KBM-7 (cell line): ENCODE measurements at places on chromosomes 7 and 10.

- DNase-seq: no peak
These were observed 182.8 kb upstream of the DGKB start for GRCh38 chr7:15085366-15085765.

- DNase-seq: no peak
These were observed 269.6 kb downstream of the MDFIC start for GRCh38 chr7:115191526-115191925.

- DNase-seq: no peak
These were observed 19.2 kb downstream of the YKT6 start for GRCh38 chr7:44220046-44220357.

DNA sequence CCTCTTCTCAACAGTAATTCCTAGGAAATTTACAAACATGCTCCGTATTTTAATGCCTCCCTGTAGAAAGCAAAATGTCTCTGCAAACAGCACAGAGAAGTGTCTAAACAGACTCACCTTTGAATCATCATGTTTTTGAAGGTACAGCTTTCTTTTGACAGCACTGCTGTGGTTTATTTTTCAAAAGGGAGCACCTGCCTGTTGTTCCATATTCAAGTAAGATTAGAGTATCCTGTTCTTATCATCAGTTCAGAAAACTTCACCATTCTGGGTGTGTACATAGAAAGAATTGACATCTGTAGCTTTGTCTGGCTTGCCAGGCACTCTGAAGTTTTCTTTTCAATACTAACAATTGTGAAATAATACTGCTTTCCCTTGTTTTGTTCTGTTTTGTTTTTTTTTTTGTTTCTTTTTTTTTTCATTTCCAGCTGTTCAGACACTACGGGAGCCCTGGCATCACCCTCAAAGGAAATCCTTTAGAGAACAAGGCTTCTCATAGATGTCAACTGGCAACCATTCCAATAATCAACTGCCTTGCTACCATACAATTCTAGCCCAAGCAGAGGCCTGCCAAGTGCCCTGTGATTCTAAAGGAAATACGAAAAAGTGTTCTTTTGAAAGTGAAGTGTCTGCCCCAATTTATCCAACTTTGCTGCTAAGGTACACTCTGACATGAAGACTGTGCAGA lies 275.9 kb downstream of the PRPF18 start:
- no peak for DNase-seq

DNA sequence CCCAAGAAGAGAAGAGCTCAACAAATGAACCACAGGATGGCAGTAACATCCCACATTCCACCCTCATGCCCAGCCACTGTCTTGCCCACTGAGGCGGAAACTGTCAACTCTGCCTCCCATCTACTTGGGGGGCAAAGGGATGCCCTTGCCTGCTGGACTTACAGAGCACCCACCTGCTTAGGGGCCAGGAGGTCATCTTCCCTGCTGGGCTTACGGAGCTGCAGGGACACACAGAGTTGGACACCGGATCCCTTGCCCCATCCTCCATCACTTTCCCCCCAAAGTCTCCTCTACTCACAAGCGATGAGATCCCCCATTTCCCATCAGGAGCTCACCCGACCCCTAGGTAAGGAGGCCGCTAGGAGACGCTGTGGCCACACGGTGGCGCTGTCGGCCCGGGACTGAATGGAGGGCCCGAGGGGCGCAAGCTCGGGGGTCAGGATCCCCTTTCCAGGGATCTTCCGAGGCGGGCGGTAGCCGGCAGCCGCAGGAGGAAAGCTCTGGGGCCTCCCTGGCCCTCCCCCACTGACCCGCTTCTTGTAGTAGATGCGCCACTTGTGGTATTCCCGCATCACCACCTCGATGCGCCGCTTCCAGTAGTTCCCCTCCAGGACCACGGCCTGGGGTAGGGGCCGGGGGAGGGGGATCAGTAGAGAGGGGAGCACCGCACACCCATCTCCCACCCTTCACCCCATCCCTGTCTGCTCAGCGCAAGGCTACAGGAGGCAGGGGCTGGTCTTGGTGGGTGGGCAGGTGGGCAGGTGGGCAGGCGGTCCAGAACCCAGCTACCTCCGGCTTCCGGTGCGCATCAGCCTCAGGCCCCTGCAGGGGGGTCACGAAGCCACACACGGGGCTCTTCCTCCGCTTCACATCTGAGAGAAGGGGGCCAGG lies 17.3 kb downstream of the MLXIPL start:
- DNase-seq: peak; percentile 58

DNA sequence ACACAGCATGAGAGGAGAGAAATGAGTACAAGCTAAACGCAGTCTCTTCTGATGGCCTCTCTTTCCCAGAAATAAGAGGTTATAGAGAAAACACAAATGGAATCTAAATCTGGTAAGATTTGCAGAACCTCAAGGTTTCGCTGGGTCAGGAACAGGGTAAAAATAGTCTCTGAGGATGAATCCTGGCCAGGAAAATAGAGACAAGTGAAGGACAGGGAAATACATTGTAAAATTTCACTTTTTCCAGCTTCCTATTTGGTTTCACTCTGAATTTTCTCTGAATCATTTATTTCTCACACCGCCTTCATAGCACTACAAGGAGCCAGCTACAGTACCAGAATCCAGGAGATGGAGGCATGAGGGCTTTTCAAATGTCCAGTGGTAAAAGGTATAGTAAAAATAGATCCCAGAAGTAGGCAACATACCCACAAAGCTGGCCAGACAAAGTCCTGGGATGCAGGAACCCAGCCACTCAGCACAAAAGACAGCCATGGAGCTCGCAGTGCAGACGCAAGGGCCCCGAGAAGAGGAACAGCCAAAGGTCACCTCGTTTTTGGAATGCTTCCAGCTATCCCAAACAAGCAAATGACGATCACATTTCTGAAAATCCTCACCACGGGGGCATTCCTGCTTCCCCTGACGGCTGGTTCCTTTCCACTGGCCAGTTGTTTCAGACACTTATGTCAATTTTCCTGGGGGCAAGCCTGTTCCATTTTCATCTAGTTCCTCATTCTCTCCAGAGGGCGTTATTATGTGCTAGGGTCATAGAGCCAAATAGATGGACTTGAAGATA lies 21.5 kb upstream of the IKZF1 start:
- no peak for DNase-seq

- DNase-seq: no peak
These were observed 34.3 kb upstream of the ICA1 start for GRCh38 chr7:8296362-8296659.
